GM03348 (cell line): ENCODE measurements at places on chromosomes 2 and 18.

DNA sequence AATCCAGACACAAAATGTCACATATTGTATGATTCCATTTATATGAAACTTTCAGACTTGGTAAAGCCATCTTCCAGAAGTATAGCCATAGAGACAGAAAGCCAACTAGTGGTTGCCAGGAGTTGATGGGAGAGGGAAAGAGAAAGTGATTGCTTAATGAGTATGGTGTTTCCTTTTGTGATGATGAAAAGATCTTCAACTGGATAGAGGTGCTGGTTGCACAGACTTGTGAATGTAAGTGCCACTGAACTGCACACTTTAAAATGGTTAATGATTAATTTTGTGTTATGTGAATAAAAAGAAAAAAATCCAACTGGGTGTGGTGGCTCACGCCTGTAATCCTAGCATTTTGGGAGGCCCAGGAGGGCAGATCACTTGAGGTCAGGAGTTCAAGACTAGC, 135.3 kb upstream of the SLC1A4 start:
- DNase-seq = no peak

DNA sequence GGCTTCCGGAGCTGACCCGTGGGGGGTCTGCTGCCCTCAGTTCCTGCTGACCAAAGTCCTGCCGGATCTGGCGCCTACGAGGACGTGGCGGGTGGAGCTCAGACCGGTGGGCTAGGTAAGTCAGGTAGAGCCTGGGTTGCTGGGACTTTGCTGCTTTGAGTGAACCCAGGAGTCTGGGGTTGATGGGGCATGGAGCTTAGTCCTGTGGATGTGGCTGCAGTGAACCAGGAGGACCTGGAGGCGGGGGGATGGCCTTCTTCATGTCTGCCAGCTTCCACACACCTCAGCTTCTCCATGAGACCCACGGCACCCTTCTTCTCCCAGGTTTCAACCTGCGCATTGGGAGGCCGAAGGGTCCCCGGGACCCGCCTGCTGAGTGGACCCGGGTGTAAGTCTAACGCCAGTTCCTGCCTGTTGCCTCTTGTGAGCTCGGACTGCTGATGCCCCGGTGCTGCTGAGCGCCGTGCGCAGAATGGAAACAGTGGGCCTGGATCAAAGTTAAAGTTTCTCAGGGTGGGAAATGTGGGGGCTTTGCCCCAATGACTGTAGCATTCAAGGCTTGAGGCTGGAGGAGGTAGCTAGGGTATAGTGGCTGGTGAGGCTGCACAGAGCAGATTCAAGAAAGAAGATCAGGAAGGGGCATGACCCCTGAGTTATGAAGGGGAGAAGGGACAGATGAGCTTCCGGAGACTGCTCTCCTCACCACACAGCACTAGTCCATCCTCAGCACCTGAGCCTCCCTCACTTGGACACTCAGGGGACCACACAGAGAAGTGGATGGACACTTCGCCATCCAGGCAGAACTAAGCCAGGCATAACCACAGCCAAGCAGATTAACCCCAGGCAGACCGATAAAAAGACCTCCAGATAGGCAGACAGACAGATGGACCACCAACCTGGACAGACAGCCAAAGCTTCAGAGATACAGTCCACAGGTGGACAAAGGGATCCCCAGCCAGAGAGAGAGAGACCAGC, 17.3 kb downstream of the PTPN18 start:
- DNase-seq = peak; percentile 26

DNA sequence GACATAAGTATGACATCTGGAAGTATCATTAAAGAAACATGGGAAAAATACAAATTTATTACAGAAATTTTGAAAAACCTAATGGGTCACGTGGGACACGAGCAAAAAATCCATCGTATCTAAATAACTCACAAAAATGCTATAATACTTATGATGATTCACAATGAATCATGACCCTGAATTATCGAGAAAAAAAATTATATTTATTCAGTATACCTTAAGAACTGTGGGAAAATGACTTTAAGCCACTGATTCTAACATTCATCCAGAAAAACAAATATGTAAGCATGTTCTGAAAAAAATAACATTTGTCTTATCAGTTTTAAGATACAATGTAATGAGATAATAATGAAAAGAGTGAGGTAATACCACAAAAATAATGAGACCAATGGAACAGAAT, 51.8 kb downstream of the ZNF385B start:
- DNase-seq = no peak

- peak; percentile 88 for DNase-seq
Measured at GRCh38 chr18:58177004-58177717, 133.1 kb downstream of the NEDD4L start.

DNA sequence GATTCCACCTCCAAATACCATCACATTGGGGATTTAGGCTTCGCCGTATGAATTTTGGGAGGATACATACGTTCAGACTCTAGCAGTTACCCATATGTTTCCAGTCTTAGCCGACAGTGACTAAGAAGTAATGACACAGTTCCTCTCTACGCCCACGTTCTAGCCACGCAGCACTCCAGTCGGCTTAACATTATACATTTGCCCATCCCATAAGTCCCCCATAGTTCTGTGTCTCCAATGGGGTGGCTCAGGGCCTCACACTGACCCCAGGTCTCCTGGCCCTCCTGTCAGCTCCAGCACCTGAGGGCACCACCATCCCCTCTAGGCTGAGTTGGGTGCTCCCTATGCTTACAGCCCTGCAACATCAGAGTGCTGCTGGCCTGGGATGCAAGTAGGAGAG, 18.4 kb upstream of the CNDP2 start:
- DNase-seq = no peak

- DNase-seq = no peak
Measured at GRCh38 chr2:60676706-60677330, 79.2 kb upstream of the PAPOLG start.

GRCh38 chr2:120204945-120205670, 18.1 kb downstream of the TMEM185B start:
- DNase-seq = no peak

GRCh38 chr18:23838233-23838632, 149.0 kb downstream of the LAMA3 start:
- no peak for DNase-seq

- no peak for DNase-seq
Measured at GRCh38 chr2:168220965-168221819, 26.2 kb downstream of the STK39 start.

GRCh38 chr2:187013058-187013457, 164.1 kb upstream of the ZSWIM2 start:
- no peak for DNase-seq

DNA sequence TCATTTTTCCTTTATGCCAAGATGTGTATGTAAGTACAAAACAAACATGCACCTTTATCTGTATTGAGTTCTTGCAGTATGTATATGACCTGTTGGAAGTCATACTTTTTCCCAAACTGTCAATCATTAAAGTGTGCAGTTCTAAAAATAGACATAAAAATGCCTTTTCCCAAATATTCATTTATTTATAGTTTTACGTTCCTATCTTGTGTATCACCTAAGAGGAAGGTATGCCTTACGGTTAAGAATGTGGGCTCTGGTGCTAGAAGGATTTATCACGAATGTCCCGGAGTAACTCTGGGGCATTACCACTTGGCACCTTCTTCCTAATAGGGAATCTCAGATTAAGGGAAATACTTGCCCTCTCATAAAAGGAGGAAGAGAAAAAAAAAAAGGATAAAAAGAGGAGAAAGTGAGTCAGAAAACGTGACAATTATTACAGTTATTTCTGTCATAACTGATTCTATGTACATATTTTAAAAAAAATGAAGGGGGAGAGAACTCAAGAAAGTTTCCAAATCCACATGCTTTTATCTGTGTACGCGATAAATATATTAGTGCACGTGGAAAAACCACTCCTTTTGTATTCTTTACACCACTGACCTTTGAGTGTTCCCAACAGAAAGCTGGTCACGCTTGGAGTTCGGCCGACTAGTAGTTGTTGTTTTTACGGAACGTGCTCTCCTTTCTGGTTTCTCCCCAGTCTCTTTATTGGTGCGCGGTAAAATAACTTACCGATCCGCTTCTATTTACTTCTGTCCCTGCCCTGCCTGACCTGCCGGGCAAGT, 721 bp downstream of the MCEE start:
- peak; percentile 28 for DNase-seq

DNA sequence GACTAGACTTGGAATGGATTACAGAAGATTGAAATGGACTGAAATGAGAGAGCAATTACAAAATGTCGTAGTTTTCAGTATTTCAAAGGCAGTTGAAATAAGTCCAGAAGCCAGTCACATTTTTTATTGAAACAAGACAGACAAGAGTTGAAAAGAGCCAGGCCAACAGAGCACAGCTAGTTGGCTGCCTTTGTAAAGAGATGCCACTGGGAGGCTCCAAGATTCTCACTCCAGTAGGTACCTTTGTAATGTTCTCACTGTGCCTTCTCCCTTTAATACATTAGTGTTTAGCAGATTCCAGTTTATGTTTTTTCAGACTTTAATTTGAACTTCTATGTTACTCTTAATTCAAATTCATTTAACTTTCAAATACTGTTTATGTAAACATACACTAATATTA, 234.8 kb downstream of the DSEL start:
- no peak for DNase-seq

DNA sequence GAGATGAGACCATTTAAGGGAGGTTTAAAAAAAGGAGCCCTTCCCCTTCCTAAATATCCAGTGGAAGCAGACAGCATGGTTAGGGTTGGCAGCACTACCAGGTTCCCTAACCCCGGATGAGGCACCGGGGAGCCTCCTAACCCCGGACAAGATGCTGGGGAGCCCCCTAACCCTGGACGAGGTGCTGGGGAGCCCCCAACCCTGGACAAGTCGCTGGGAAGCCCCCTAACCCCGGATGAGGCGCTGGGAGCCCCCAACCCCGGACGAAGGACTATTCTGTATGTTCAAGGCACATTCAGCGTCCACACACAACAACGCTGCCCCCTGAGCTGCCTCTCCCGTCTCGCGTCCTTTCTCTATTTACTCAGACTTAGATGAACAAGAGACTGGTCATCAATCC, 51.9 kb downstream of the ANKMY1 start:
- DNase-seq = no peak

DNA sequence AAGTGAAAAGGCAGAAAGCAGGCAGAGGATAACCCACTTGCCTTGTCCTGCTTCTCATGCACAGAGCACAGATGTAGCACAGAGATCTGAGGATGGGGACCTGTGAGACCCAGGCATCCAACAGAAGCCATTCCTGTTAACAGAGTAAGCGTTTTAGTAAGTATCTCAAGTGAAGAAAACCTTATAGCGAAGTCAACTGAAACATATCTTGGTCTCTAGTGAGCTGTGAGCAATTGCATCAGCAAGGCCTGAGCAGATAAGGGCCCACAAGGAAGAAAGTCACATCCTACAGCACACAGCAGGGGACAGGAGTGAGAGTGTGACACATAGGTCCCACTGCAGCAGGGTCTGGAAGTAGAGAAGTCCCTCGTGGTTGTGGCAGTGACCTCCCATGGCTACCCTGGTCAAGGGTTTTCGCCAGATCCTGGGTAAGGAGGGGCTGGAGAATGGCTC, 248.7 kb upstream of the TNP1 start:
- DNase-seq = no peak

DNA sequence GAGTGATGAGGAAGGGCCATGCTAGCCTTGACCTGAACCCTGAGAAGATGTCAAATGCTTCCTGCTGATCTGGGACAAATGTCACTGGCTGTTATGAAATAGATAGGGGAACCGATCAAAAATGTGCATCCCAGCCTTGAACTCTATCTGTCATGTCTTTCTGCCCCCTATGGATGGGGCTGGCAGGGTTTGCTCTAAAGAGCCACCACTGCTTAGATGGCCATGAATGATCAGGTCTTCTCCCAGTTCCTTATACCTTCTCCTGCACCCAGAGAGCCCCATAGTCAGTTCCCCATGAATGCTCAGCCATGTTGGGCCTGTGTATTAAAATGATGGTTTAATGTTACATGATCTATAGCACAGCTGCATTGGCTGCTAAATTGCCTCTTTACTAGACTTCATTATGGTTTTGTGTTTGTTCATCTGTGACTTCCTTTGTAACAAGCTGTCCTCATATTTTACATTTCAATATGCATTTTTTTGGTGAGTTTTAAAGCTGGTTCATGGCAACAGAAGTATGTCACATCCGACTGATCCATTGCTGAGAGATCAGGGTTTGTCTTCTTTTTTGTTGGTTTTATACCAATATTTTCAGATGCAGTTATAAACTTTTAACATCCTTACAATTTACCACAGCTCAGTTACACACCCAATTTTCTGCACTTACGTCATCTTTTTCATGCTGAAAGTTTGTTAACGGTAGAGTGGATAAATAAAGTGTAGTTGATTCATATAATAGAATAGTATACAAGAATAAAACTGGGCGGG, 56.3 kb upstream of the SMAD2 start:
- no peak for DNase-seq

DNA sequence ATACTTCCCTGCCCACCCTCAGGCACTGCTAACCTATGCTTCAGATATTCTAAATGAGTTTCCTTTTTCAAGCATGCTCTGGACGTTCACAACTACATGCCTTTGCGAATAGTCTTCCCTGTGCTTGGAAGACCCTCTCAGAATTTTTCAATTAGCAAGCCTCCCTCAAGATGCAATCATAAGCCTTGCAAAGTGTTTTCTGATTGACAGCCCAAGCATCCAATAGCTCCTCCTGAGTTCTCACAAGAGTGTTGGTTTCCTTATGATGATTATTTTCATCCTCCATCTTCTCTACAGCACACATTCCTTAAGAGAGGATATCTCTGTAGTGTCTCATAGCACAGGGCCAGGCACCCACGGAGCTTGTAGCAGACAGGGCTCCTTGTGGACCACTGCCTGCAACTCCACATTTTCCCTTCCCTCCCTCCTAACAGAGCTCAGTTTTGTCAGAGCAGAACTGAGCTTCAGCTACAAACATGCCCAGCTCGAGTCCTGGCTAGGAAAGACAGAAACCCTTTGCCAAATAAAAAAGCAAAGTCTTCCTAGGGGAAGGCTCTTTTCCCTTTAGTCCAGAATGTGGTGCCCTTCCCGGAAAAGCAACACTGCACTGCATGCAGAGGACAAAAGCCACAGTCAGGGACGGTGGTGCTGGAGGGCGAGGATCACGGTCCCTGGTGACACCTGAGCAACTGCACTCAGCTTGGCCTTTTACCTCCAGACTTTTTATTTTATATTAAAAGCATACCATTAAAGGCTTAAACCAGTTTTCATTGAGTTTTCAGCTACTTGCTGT, 819.8 kb upstream of the ID2 start:
- DNase-seq = no peak

GRCh38 chr2:55038428-55038827, 11.8 kb downstream of the RTN4 start:
- no peak for DNase-seq

DNA sequence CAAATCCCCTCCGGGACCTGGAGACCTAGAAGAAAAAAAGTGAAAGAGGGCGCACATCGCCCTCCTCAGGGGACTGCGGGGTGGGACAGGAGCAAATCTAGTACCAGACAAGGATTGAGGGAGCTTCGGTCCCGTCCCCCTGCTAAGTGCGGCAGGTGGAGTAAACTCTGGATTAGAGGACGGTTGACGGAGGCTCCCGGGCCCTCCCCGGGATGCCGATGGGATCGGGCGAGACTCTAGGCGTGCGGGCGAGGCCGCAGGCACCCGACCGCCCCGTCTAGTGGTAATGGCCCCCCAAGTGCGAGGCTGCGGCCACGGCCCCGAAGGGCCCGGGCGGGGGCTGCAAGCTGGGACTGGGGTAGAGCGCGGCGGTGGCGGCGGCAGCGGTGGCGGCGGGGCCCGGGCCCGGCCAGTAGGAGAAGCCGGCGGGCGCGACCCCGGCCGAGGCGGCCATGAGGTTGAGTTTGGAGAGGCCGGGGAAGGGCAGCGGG, 3.5 kb downstream of the FEV start:
- DNase-seq = no peak

GRCh38 chr2:22347306-22347705, 1037.7 kb upstream of the KLHL29 start:
- DNase-seq = no peak
